ENCODE measurements at places on chromosomes 4 and X. TPM values are rescaled to one million over a fixed set of nuclear protein-coding genes. Genes with fewer than 3 reads are reported as not detected.

Gene EOLA2
- total RNA-seq, result 15.5 TPM

Gene NOX1
- total RNA-seq, result not detected

Gene TAPT1
- total RNA-seq, result 28.5 TPM

Gene FREM3
- total RNA-seq, result not detected

GRCh38 chrX:78493180-78493579, 165.8 kb upstream of the CYSLTR1 start:
- no peaks in the 10 kb centered on the region for H3K27me3 ChIP-seq
- H3K27ac ChIP-seq, result no peak overlapping the region
- no peak overlapping the region for H3K4me3 ChIP-seq
- DNase-seq, result no peak
- no peaks in the 10 kb centered on the region for H3K36me3 ChIP-seq

- H3K27me3 ChIP-seq, result no peaks in the 10 kb centered on the region
- H3K4me1 ChIP-seq, result peaks cover 7% of the 10 kb centered on the region
- no peak overlapping the region for H3K27ac ChIP-seq
- no peak for DNase-seq
- H3K36me3 ChIP-seq, result no peaks in the 10 kb centered on the region
Observed at GRCh38 chr4:39539089-39539611, 11.9 kb upstream of the UGDH start.

DNA sequence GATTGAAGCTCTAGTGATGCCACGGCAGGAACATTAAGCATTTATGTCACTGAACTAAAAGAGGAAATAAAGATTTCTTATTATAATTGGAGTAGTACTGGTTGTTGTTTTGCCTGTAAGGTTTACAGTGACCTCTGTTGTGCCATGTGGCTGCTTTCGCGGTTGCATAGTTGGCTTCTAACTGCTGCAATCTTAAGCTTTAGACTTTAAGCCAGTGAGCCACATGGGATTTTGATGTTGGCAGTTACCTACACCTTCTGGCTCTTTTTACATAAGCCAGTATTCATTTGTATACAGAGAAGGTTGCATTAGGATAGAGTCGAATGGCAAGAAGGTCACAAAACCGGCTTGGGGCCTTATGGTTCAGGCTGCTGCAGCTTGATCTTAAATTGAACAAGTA, 1311.6 kb downstream of the RAPGEF2 start:
- no peaks in the 10 kb centered on the region for H3K27me3 ChIP-seq
- H3K36me3 ChIP-seq, result no peaks in the 10 kb centered on the region
- DNase-seq, result no peak
- H3K4me1 ChIP-seq, result no peaks in the 10 kb centered on the region

GRCh38 chrX:115142057-115142456, 47.2 kb upstream of the RBMXL3 start:
- no peak overlapping the region for H3K4me3 ChIP-seq
- H3K27ac ChIP-seq, result no peak overlapping the region
- no peaks in the 10 kb centered on the region for H3K27me3 ChIP-seq
- DNase-seq, result no peak
- H3K36me3 ChIP-seq, result peaks cover 7% of the 10 kb centered on the region

- H3K4me3 ChIP-seq, result no peak overlapping the region
- H3K4me1 ChIP-seq, result no peaks in the 10 kb centered on the region
- H3K27ac ChIP-seq, result no peak overlapping the region
- H3K27me3 ChIP-seq, result no peaks in the 10 kb centered on the region
- no peak for DNase-seq
Observed at GRCh38 chr4:18075823-18076433, 54.4 kb upstream of the LCORL start.

Data from vagina (tissue), 2 donors.